ENCODE measurements at places on chromosomes 7 and 10. TPM values are rescaled to one million over a fixed set of nuclear protein-coding genes. Genes with fewer than 3 reads are reported as not detected.

TRIM50 gene
- 1.3 TPM for total RNA-seq

DNA sequence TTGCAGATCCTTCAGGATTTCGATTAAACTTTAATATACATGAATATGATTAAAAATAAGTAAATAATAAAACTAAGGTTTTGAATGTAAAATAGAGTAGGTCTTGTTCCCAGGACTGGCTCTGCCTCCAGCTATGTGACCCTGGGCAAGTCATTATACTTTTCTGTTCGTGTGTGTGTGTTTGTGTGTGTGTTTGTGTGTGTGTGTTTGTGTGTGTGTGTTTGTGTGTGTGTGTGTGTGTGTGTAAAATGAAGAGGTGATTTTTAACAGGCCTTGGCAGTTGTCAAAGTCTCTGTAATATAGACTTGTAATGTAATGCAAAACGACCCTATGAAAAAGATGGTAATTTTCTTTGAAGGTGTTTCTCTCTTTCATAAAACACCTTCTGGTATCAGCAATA lies 79.2 kb downstream of the HGF start:
- DNase-seq = no peak

GRCh38 chr10:117175215-117175900 lies 21.9 kb upstream of the KCNK18 start:
- DNase-seq = no peak

ERVW-1 gene
- total RNA-seq = not detected

- DNase-seq = peak; percentile 46
These were observed 942 bp upstream of the KIAA1217 start for GRCh38 chr10:24207781-24208611.

- no peak for DNase-seq
These were observed 19.4 kb downstream of the MAGI2 start for GRCh38 chr7:79434098-79434497.

GRCh38 chr7:11831156-11831735 lies 752 bp downstream of the THSD7A start:
- peak; percentile 24 for DNase-seq

DNA sequence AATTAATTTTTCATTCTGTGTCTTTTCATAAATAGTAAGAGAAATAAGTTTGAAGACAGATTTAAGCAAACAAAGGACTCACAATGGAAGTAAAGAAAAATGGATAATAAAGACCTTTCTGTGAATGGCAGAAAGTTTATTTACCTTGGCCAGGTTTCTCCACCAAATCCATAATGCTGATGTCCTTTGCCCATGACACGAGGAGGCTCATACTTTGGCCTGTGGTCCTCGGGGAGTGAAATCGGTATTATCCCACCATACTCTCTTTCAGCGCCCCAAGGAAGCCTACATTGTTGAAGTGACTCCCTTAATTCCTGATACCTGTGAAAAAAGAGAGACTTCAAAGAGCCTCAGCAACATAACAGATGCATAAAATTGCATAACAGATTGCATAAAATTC lies 43.1 kb upstream of the CYCS start:
- no peak for DNase-seq

OLAH gene
- not detected for total RNA-seq

IFIT1 gene
- total RNA-seq = 14.4 TPM

WNT8B gene
- not detected for total RNA-seq

DNA sequence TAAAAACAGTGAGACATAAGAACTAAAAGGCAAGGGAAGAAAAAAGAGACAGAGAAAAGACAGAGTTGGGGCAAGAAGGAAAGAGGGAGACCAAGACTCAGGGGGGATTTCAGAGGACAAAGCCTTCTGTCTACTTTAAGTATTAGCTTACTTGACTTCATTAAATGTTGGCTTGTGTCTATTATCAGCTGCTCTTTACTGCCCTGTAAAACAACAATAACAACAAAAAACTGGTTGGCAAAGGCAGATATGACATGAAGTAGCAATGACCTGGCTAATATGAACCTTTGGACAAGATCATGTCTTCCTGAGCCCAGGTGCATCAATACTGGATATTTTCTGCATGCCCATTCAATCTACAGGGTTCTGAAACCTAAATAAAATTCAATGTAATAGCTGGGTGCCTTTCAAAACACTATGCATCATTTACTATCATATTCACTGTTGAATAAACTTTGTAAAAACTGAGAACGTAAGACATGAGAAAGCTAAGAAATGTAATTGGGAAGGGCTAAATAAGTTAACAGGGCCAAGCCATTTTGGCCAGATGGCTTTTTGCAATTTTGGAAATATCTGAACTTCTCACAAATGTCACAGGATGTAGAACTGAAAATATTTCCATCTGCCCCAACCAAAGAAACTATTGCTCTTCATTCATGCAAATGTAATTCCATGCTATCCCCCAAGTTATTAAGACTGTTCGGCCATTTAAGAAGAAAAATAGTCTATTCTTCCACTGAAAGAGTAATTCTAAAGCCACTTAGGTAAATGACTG lies 49.4 kb downstream of the LRRN3 start:
- no peak for DNase-seq

MUC12 gene
- 0.72 TPM for total RNA-seq

GRCh38 chr10:94264085-94264484 lies 98.7 kb downstream of the NOC3L start:
- no peak for DNase-seq

DNA sequence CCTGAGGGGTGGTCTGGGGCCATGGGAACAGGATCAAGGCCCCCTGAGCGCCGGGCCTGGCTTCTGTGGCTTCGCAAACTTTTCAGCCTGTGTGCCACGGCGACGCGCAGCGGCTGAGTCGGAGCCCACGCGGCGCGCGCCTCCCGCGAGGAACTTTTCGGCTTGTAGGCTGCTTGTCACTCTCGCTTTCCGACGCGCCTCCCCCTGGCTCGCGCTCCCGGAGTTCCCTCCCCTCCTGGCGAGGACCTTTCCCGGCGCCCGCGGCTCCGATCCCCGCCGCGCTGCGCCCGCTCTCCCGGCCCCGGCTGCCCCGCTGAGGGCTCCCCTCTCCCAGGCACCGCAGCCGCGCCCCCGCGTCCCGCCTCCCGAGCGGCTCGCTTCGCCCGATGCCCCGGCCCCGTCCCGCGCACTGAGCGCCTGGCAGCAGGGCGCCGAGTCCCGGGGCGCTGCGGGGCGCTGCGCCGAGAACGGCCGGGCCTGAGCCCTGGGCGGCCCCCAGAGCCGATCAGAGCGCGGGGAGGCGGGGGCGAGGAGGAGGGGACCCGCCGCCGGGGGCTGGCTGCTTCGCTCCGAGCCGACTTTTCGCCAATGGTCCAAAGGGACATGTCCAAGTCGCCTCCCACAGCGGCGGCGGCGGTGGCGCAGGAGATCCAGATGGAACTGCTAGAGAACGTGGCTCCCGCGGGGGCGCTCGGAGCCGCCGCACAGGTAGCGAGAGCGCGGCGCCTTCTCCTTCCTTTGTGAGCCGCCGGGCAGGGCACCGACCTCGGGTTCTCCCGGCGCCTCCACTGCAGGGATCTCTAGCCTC lies at the start of gene CACNB2:
TSS of gene CACNB2 (plus strand) at position 276 of the 808 bp plus-strand sequence.
- peak; percentile 37 for DNase-seq

- DNase-seq = peak; percentile 84
These were observed at the start of gene MIOS for GRCh38 chr7:7566651-7567611. TSS of gene MIOS (plus strand) at chr7:7566884. CDS start at chr7:7572476, 5,592 bp downstream.

TEX47 gene
- total RNA-seq = not detected

DNA sequence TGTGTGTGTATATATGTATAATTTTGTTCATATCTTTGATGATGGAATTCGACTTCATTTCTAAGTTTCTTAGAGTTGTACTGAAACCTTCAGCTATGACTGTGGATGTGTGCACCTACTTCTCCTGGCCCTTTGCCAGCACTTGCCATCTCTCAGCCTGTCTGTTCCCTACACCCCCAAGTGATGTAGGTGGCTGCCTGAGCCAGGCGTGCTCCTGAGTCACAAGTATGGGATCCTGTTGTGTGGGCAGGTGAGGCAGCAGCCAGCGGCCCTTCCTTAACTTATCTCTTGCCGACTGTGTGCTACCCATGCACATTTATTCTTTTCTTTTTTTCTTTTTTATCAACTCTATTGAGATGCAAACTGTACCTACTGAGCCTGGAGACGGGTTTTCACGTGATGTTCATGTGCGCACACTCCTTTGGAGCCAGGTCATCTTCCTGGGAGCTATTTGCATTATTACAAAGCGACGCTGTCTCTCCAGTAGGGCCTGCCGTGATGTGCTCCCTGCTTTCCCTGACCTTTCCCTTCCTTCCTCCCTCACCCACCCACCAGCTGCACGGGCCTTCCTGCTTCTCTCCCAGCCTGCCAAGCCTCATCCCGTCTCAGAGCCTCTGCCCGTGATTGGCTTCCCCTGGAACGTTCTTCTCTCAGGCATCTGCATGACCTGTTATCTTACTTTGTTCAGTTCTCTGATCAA lies 31.3 kb upstream of the GALNT11 start:
- DNase-seq = no peak

DNA sequence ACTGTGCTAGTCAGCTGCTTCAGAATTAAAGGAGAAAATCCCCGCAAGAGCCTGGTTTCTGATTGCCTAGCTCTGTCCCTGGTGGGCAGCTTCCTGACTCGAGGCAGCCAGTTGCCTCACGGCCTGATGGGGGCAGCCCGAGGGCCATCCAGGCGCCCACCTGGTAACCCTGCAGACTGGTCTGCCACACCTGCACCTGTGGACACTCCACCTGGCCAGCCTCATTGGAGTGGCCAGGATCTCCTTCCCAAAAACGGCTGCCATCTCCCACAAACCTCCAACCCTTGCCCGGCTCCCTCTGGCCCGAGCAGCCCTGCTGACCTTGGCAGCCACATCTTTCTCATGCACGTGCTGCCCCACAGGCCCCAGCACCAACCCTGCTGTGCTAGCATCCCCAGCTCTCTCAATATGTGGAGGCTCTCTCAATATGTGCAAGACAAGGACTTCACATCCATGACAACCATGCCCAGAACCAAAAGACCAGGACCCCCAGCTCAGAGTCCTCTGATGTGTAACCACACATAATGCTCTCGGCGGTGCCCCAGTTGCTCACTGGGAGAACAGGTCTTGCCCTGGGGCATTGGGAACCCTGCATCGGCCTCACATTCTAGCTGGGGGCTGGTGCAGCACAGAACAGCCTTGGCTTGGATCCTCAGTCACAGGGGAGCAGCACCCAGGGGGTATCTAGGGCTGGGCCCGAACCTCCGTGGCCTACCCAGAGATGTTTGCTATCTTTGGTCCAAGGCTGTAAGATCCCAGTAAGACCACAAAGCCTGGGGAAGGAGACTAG lies 14.6 kb downstream of the DRGX start:
- no peak for DNase-seq

DNA sequence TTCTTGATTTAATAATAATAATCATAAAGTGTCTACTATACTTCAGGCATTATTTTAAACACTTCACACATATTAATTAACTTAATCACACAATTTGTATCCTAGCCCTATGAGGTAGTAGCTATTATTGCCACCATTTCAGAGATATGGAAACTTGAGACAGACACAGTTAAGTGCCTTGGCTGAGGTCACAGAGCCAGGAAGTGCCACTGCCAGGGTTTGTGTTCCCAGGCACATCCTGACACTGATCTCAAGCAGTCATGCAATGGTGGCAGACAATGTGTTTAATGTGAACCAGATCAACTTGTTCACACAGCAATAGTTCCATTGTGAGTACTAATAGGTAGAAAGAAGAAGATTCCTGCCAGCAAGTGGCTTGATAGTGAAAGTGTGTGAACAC lies 666.0 kb downstream of the SUGCT start:
- DNase-seq = no peak

DNA sequence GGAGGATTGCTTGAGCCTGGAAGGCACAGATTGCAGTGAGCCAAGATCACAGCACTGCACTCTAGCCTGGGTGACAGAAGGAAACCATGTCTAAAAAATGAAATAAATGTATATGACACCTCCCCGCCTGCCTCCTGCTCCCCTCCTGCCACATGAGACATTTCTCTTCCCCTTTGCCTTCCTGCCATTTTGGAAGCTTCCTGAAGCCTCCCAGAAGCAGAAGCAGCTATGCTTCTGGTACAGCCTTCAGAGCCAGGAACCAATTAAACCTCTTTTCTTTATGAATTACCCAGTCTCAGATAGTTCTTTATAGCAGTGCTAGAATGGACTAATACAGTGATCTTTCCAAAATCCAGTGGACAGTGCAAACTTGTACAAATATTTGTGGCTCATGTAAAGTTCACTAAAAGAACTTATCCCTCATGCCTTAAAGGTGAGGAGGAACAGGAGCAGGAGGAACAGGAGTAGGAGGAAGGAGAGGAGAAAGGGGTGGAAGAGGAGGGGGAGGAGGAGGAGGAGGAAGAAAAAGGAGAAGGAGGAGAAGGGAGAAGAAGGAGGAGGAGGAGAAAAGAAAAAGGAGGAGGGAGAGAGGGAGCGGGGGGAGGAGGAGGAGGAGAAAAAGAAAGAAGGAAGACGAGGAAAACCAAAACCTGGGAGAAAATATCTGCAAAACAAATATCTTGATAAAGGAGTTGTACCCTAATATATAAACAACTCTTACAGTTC lies 2.8 kb upstream of the ABI1 start:
- DNase-seq = no peak

SLC16A9 gene
- total RNA-seq = 5.6 TPM

- DNase-seq = no peak
These were observed 196.5 kb downstream of the ACTR3B start for GRCh38 chr7:152956006-152956405.

DNA sequence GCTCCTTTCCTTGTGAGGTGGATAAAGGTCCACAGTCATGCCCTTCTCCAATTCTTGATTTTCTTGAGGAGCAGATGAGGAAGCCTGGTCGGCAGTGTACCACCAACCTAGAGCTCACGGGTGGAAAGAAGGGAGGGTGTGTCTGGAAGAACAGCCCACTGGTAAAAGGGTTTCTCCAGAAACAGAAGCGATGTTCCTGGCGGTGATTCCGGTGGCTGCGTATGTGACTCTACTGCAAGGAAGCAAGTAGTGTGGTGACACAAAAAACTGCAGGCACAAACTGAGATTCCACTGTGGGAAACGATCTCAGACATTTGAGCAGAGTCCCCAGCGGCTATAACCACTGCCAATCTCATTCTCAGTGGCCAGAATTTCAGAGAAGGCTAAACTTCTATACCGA lies 65.9 kb upstream of the ATP6V0A4 start:
- DNase-seq = no peak

GRCh38 chr7:87218796-87219544 lies 562 bp downstream of the TMEM243 start:
- peak; percentile 47 for DNase-seq

DNA sequence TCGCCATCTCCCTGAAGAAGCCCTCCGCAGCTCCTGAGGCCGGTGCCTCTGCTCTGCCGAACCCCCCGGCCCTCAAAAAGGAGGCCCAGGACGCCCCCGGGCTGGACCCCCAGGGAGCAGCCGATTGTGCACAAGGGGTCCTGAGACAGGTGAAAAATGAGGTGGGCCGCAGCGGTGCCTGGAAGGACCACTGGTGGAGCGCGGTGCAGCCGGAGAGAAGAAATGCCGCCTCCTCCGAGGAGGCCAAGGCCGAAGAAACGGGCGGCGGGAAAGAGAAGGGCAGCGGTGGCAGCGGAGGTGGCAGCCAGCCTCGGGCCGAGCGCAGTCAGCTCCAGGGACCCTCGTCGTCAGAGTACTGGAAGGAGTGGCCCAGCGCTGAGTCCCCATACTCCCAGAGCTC lies 85.1 kb upstream of the SH2B2 start:
- no peak for DNase-seq

DNA sequence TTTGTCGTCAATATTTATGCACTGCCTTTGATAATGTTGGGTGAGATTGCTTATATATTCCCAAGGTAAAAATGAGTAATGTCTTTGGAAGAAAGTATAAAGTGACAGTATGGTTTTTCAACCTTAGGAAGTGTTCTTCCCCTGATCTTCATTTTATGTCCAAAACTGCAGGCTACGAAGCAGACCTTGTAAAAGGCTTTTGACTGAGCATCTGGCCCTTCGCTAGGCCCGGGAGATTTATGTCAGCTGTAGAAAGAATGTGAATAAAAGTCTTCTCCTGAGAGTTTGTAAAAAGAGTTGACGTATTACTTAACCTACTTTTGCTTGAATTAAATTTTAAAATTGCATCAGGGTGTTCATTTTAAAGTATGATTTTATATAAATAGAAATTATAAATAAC lies 116.8 kb downstream of the CPED1 start:
- no peak for DNase-seq

Measured in mucosa of gallbladder (tissue), 1 donor.